Stimulated activated CD4-positive, alpha-beta T cell treated with anti-CD3 and anti-CD28 coated beads, Interleukin-12 subunit alpha, Interleukin-12 subunit beta, amount 100 ng/mL, for 24 hours (primary cell): ENCODE measurements at places on chromosomes 2 and 18.
A peak's percentile ranks its signal among the peaks of the same experiment; 100 is the strongest.

DNA sequence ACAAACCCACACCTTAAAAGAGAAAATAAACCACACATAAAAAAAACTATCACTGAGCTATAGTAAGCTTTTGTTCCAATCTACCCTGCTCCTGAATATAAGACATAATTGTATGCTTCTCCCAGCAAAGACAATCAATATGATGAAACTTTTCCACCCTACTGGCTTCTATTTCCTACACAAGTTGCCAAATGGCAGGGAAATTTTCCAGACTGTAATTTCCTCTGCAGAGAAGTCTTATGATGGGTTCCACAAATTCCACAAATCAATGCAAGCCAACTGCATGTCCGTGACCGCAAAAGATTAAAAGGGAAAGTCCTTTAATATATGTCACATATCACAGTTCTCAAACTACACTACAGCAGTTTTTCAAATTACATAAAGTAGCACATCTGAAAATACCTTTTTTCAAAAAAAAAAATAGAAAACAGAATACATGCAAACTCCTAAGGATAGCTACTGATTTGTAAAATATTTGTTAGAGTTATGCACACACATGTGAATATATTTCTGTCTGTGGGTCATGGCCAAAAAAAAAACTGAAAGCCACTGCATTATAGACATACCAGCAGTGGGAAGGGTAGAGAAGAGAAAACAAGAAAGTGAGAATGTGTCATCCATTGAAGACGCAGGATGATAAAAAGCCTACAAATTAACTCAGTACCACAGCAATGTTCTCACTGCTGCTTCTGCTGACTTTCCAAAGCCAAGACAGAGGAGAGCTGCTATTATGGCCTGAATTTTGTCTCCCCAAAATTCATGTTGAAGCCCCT, 61.4 kb downstream of the RPL31 start:
- DNase-seq: no peak

DNA sequence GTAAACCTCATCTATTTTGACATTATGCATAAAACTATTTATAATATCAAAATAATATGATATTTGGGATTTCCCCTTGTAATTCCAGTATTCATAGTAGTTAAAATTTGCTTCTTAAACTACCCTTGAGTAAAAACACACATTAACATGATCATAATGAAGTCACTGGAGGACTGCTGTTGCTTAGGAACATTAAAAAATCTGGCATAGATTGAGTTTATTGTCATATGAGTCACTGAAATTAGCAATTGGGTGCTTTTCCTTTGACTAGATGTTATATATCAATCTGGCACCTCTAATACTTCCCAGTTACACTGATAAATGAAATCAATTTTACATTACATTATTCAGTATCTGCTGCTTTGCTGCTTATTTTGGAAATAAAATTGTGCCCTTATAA, 57.0 kb upstream of the ZC3H15 start:
- no peak for DNase-seq

- no peak for DNase-seq
These were observed 4.6 kb downstream of the PPP1R7 start for GRCh38 chr2:241154915-241155314.

DNA sequence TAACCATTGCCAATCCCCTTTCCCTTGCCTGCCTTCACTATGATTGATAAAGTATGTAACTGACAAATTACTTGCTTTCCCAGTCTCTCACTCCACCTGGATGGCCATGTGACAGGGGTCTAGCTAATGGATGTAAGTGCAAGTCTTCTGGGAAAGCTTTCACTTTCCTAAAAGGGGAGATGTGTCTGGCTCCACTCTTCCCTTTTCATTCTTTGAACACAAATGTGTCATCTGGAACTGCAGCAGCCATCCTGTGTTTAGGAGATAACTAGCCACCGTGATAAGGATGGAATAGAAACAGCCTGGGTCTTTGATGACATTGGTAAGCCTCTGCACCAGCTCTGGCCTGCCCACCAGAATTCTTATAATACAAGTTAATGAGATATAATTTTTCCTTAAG, 38.2 kb downstream of the SNRPD1 start:
- DNase-seq: no peak

- DNase-seq: no peak
These were observed 78.2 kb downstream of the COBLL1 start for GRCh38 chr2:164763431-164763830.

DNA sequence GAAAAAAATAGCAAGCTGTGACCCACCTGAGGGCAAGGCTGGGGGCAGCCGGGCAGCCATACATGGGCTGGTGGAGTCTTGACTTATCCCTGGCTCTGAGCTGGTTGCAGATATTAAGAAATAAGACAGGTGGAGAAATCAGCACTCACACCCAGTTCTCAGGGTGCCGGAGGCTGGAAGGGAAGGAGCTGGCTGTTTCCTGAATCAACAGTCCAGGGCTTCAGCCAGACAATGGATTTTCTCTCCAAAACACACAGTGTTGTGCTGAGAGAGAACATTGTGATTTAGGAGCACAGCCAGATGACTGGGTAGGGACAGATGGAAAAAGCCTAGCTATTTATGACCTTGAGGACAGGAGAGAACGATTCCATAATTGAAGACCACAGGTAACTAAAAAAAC, 208.8 kb downstream of the LDLRAD4 start:
- no peak for DNase-seq

DNA sequence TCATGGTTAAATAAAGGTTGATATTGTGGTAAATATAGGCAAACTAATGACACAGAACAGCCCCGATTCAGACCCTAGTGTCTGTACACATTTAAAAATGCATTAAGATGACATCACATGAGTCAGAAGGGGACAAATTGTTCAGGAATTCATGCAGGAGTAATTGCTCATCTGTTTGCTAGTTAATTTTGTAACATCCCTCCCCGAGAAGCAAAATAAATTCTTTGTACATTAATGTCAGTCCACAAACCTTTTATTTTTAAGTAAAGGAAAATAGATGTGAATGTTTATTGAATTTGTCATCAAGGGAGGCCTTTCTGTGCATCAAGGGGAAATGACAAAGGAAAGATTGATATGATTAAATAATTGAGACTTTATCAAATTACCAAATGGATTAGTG, 69.9 kb downstream of the SH3BP4 start:
- no peak for DNase-seq

DNA sequence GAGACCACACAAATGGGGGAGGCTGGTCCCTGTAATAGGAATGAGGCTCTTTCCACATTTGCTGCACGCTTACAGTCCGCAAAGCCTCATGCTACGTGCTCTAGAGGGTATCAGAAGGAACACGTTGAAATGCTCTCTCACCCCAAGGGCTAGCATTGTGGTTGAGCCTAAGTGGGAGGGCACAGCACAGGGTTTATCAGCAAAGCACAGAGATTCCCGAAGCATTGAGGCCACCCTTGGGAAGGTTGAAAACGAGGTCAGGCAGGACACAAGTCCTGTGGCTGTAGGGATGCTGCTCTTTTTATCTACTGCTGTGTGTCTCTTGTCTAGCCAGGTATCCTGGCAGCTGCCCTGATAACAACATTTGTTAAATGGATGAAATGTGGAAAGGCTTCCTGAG, 378.3 kb downstream of the EN1 start:
- DNase-seq: no peak

GRCh38 chr18:63867368-63868125, 20.0 kb upstream of the SERPINB2 start:
- DNase-seq: no peak

DNA sequence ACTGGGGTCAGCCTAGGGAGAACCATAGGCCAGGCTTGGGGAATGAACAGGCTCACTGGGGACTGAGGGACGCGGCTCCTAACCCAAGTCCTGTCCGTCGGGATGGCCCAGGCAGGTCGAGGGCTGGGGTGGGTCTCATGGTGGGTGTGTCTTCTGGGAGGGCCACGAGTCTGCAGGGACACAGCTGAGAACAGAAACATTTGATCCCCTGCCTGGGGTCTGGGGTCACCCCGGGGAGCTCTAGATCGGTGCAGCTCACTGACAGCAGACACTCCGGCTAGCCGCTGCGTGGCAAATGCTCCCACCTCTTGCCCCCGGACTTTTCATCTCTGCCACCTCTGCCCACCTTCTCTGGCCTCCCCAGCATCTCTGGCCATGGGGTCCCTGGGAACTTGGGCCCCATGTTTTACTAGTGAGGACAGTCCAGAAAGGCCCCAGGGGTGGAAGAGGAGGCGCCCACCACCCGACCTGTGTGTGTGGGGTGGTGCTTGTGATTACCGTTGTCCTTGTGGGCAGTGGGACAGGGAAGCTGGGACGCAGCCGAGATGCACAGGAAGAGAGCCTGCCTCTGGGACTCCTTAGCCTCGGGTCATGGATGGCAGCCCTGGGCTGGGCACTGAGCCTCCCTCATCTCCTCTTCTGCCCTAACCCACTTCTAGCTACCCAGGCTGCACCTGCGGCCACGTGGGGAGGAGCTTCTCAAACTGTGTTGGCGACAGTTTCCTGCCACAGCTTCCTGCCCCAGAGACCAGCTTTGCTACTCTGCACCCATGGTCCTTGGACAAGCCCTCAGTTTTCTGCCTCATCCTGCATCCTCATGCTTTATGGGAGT, 4.9 kb downstream of the ZAP70 start:
- peak; percentile 58 for DNase-seq

DNA sequence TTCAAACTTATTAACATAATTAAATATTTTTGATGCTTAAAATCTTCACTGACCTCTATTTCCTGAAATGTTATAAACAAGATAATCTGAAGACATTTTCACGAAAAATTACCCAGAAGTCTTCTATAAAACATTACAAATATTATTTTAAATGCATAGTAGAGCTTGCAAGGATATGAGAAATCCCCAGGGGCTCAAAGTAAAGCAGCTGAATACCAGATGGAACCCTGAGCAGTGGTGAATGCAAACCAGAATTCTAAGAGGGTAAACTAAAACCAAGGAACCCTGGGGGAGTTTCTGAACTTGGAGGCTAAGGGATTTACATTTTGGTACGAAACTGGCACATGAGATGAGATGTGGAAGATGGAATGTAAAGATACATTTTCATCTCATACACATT, 83.6 kb downstream of the FSHR start:
- DNase-seq: no peak

DNA sequence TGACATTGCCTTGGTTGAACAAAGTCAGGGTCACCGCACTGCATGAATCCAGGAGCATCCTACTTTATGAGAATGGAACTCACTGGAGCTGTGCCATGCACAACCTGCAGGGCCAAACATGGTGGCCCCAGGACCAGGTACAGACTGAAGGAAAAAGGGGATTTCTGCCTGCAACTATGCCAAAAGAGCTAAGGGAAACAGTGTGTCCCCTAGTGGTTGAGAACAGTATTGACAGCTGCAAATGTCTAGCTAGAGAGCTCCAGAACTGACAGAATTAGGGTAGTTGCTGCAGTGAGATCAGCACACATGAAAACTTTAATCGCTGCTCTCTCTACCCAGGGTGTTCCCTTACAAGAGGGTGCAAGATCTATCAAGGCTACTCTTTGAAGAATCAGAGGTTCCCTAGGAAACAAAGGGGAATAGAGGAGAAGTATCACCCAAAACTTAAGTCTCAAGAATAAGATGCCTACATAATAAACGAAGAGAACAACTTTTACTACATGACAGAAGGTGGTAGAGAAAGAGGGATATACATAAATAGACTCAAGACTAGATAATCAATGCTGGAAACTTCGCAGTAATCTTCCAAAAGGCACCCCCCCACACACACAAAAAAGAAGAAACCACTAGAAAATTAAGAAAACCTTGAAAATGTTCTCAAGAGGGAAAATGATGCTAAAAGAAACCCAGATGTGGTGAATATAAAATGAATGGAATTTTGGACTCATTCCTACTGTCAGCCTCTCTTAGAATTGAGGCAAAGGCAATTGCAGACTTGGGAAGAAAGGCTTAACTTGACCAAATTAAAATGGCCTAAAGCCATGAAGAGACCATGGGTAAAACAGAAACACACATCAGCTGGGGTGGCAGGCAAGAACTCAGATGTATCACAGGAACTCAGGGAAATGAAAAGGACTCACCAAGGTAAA, 43.6 kb upstream of the IHH start:
- DNase-seq: no peak

DNA sequence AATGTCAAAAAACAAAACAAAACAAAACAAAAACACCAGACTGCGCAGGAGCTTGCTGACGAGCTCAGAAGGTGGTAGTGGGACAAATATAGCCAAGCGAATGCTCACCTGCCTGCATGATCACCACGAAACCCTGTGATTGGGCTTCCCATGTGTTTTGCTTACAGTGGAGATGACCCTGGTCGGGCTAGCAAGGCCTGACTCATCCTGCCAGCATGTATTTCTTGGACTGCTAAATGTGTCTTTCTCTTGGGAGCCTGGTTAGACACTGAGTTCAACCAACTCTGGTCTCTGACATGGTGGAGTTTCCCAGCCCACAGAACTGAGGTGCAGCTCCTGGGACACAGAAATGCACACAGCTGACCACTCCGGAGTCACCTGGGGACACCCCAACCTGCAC, 30.7 kb upstream of the DUSP2 start:
- DNase-seq: no peak

DNA sequence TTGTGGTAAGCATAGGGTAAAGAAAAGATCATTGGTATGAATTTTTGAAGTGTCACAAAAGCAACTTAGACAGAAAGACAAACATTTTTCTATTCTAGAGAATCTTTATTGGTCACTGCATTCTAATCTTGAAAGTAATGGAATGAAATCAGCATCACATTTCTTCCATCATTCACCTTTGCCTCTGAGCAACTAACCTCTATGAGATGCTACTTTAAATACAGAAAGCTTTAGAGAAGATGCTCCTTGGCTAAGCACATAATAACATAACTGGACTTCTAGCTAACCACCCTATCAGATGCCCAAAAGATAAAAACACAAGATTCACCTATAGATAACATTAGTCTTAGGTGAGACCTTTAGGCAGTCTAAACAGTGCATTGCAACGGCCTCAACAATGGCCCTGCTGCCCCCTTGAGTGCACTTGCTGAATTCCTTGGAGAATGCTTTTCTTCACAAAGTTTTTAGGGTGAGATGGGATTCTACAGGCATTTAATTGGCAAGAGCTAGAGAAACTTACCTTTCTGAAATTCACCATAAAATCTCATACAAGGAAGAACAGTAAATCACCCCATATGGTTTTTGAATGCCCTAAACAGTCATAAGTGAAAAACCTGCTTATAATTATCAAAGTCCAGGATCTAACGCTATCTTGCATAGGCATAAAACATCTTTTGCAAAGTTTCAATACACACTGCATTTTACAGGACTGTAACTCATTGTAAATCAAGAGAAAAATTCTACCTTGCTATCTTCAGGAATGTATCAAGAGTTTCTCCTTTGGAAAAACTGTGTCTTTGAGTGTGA, 791.3 kb upstream of the CHAC2 start:
- no peak for DNase-seq

GRCh38 chr2:68237404-68237803, 14.9 kb downstream of the PPP3R1 start:
- no peak for DNase-seq

DNA sequence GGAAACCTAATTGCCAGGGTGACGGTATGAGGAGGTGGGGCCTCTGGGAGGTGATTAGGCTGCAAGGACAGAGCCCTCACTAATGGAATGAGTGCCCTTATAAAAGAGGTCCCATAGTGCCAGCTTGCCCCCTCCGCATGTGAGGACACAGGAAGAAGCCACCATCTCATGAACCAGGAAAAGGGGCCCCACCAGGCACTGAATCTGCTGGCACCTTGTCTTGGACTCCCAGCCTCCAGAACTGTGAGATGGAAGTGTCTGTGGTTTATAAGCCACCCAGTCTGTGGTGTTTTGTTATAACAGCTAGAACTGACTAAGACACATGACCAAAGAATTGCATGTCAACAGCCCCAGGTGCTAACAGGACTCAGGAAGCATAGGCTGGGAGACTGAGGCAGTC, 214.3 kb downstream of the MGAT5 start:
- DNase-seq: no peak

- no peak for DNase-seq
These were observed 278.6 kb upstream of the HS6ST1 start for GRCh38 chr2:128597121-128597762.
